ENCODE measurements at places on chromosomes 12 and 14. TPM values are rescaled to one million over a fixed set of nuclear protein-coding genes. Genes with fewer than 3 reads are reported as not detected.
A peak's percentile ranks its signal among the peaks of the same experiment; 100 is the strongest.

CTSG gene
- not detected for total RNA-seq

TMED8 gene
- total RNA-seq, result 7.7 TPM

CARMIL3 gene
- 0.91 TPM for total RNA-seq

FAM222A gene
- total RNA-seq, result 1.6 TPM

DNA sequence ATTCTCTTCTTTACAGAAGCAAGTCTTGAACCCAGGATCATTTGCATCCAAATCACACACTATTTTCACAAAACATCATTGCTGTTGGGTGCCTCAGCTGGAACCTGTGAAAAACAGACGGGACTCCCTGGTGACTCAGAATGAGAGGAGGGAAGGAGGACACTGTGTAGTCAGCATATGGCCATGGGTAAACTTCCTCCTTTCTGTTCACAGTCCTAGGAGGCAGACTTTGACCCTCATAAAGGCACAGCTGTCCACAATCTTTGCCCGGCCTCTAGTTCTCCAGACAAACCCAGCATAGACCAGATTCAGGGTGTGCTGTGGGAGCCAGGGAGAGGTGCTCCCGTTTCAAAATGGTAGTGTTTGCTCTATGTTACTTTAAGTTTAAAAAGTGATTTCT, 62.0 kb downstream of the DYRK2 start:
- H3K4me3 ChIP-seq, result no peak overlapping the region
- H3K27ac ChIP-seq, result no peak overlapping the region
- H3K27me3 ChIP-seq, result no peaks in the 10 kb centered on the region
- H3K4me1 ChIP-seq, result no peaks in the 10 kb centered on the region
- H3K36me3 ChIP-seq, result no peaks in the 10 kb centered on the region

DNA sequence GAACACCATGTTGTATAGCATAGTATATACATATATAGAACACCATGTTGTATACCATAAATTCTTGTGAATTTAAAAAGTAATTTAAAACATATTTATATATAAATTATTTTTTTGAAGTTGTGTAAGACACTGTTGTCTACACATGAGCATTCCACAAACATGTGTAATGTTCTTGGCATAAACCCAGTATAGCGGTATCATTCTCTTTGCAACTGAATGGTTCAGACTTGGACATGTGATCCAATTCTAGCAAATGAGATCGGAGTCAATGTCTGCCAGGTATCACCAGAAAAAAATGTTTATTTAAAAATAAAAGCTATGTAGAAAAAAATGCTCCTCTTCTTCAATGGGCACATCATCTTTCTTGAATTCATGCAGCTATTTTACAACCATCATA, 33.9 kb downstream of the CEP290 start:
- no peaks in the 10 kb centered on the region for H3K36me3 ChIP-seq
- no peak overlapping the region for H3K4me3 ChIP-seq
- H3K27me3 ChIP-seq, result no peaks in the 10 kb centered on the region
- H3K4me1 ChIP-seq, result no peaks in the 10 kb centered on the region
- no peak for DNase-seq
- no peak overlapping the region for H3K27ac ChIP-seq

GRCh38 chr12:56723889-56724700, 1.0 kb downstream of the NACA start:
- H3K4me1 ChIP-seq, result peaks cover 45% of the 10 kb centered on the region
- DNase-seq, result no peak
- peak overlapping the region; percentile 97 for H3K4me3 ChIP-seq
- H3K27me3 ChIP-seq, result no peaks in the 10 kb centered on the region

- peaks cover 22% of the 10 kb centered on the region for H3K4me1 ChIP-seq
- DNase-seq, result no peak
- no peaks in the 10 kb centered on the region for H3K27me3 ChIP-seq
- peak overlapping the region; percentile 19 for H3K27ac ChIP-seq
- H3K36me3 ChIP-seq, result peaks cover 3% of the 10 kb centered on the region
Measured at GRCh38 chr14:101834800-101835547, 73.5 kb downstream of the PPP2R5C start.

DNA sequence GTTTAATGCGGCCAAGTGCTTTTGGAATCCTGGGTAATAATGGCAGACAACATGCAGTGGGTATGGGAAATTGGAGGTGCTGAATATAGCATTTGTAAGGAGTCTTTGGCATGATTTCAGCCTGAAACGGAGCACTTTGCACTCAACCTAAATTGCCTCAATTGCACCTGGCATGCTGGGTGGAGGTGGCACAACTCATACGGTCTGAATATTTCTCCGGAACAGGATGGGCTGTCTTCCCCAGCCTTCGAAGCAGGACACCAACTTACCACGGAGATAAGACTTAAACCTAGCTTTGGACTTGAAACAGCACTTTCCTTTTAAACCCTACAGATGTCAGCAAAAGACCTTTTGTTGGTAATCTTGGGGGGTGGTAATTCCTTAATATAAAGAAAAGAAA, 153.7 kb upstream of the SRRM4 start:
- H3K4me1 ChIP-seq, result no peaks in the 10 kb centered on the region
- no peak overlapping the region for H3K27ac ChIP-seq
- H3K4me3 ChIP-seq, result no peak overlapping the region

DNA sequence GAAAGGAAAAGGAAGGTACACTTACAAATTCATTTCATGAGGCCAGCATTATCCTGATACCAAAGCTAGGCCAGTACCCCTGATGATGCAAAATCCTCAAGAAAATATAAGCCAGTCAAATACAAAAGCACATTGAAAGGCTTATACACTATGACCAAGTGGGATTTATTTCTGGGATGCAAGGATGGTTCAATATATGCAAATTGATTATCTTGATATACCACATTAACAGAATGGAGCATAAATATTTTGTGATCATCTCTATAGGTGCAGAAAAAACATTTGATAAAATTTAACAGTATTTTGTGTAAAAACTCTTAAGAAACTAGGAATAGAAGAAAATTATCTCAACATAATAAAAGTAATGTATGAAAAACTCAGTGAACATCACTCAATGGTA, 97.0 kb upstream of the BCAT1 start:
- H3K4me3 ChIP-seq, result no peak overlapping the region
- no peak for DNase-seq
- H3K27ac ChIP-seq, result no peak overlapping the region
- no peaks in the 10 kb centered on the region for H3K36me3 ChIP-seq

- no peaks in the 10 kb centered on the region for H3K36me3 ChIP-seq
- no peak overlapping the region for H3K4me3 ChIP-seq
- DNase-seq, result no peak
- peaks cover 22% of the 10 kb centered on the region for H3K4me1 ChIP-seq
Measured at GRCh38 chr14:97713023-97713422, 915.8 kb downstream of the VRK1 start.

GRCh38 chr14:85881935-85882334, 352.0 kb downstream of the FLRT2 start:
- H3K4me1 ChIP-seq, result no peaks in the 10 kb centered on the region
- no peaks in the 10 kb centered on the region for H3K36me3 ChIP-seq
- no peak for DNase-seq
- no peaks in the 10 kb centered on the region for H3K27me3 ChIP-seq

DNA sequence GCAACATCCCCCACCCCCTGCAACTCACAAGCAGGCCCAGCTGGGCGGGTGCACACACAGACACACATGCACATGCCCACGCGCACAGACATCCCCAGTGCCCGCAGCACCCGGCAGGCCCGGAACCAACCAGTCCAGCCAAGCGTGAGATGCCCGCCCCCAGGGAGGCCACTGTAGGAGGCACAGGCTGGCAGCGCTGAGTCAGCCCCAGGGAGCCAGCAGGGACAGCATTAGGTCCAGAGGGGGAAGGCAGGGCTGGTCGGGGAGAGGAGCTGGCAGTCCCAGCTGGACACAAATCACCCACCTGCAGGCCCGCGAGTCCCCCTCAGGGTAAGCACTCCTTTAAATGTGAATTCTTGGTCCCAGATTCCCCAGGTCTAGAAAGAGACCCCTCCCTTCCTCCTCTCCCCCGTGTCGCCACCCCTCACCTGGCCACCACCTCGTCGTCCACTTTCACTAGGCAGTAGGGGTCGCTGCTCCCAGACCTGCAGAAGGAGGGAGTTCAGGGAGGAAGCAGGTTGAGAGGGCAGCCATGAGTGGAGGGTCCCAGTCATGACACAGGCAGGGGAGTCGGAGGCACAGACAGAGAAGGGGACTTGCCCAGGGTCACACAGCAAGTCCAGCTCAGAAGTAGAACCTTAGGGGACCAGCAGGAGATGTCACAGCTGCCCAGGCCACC, 5.0 kb downstream of the RASAL1 start:
- no peak overlapping the region for H3K4me3 ChIP-seq
- no peaks in the 10 kb centered on the region for H3K36me3 ChIP-seq
- H3K4me1 ChIP-seq, result peaks cover 5% of the 10 kb centered on the region
- no peak for DNase-seq
